Fibroblast of gingiva (primary cell): ENCODE measurements at places on chromosomes 11 and 22.

- no peak for DNase-seq
Measured at GRCh38 chr11:117601006-117601708, 195.9 kb downstream of the DSCAML1 start.

DNA sequence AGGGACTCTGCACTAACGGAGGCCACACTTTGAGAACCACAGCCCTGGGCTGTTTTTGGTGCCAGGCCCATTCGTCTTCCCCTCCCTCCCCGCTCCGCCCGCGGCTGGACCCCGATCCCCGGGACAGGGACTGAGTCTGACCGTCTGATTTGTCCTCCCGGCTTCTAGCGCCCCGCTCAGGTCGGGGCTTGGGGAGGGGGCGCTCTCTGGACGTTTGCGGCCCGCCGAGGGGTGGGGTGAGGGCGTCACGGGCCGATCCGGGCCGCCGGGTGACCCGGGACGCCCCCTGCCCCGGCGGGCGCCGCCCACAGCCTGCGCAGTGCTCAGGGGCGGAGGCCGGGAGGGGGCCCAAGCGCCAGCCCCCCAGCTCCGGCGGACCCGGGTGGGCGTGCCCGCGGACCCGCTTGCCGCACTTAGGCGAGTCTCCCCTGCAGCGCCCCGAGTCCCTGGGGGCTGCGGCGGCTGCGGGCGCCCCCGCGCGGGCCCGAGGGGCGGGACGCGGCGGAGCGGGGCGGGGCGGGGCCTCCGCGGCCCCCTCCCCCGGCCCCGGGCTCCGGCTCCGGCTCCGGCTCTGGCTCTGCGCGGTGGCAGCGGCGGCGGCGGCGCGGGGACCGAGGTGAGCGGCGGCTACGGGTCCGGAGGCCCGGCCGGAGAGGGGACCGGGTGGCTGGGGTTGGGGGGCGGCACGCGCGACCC lies 33.7 kb upstream of the PRR5 start:
- no peak for DNase-seq

GRCh38 chr11:70031631-70032469 lies 46.3 kb upstream of the ANO1 start:
- DNase-seq: no peak

DNA sequence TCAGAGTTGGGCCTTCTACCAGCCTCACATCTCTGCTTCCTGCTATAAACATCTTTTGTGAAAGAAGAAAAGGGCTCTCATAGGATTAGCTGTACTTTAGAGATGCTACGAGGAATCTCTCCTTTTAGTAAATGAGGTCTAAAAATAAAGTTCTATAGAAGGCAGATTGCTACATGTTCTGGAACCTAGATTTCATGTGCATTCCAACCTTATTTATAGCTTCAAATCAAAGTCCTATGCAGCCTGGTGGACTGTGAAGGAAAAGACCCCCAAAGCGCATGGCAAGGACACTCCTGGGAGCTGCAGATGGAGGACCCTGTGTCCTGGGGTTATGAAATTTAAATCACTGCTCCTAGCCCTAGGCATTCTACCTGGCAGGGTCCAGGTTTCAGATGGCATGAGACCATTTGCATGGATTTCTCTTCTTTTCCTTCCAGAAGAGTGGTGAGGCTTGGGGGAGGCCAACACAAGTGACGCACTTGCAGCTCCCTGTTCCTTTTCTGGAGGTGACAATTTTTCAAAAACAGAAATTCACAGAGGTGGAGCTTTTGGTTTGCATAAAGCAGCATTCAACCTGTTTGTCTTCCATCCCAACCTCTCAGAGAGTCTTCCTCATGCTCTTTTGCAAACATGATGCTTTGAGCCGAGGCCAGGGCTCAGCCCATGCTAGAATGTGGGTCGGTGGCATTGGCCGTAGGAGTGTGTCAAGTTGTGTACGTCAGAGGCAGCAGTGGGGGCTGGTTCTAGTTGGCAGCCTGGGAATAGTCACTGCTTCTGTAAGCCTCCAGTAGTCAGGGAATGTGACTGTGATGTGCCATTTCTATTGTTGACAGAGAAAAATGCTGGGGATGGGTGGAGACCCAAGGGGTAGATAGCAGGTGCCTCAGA lies 6.3 kb downstream of the CRY2 start:
- no peak for DNase-seq

- no peak for DNase-seq
Measured at GRCh38 chr22:19984201-19984753, 32.3 kb downstream of the ARVCF start.
